NAMALWA (cell line): ENCODE measurements at places on chromosomes 1 and 21.

- DNase-seq = no peak
Observed at GRCh38 chr1:218247339-218247738, 37.8 kb upstream of the RRP15 start.

GRCh38 chr1:183567584-183567983, 22.7 kb downstream of the NCF2 start:
- DNase-seq = peak; percentile 59

- no peak for DNase-seq
Observed at GRCh38 chr1:3711780-3712451, 40.3 kb upstream of the CCDC27 start.

- no peak for DNase-seq
Observed at GRCh38 chr1:165435801-165436200, 9.1 kb downstream of the RXRG start.
